ENCODE measurements at places on chromosomes 7 and 10.

- peak; percentile 63 for DNase-seq
Observed at GRCh38 chr10:101901340-101901739, 57.7 kb upstream of the KCNIP2 start.

- no peak for DNase-seq
Observed at GRCh38 chr7:95537468-95537867, 51.7 kb downstream of the ASB4 start.

DNA sequence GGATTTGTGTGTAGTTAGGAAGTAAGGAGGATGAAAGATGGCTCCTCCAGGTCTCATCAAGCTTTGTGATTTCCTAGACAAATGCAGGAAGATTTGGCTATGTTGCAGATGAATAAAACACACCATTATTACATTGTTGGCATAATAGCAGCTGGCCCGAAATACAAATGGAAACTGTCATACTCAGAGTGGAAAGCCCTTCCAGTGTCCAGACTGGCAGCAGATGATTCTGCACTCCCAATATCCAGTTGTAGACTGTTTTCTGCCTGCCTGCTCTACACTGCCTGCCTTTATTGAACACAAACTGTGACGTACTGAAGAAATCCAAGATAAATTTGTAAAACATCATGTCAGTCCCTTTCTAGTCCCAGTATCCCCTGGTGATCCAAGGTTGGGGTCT, 99.7 kb upstream of the FZD1 start:
- DNase-seq: no peak

- no peak for DNase-seq
Observed at GRCh38 chr7:114941692-114942091, 19.8 kb downstream of the MDFIC start.

- DNase-seq: no peak
Observed at GRCh38 chr10:29609696-29610095, 25.1 kb downstream of the SVIL start.

DNA sequence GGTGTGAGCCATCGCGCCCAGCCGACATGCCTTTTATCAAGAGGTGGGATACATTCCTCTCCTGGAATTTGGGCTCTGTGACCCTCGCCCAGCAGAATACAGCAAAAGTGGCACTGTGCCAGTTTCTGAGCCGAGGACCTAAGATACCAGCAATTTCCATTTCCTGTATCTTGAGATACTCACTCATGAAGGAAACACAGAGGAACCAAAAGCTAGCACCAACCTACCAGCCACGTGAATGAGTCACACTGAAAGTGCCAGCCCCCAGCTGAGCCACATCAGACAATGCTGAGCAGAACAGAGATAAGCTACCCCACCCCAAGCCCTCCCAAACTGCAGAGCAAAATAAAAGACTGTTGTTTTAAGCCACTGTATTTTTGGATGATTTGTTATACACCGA, 56.3 kb downstream of the CACUL1 start:
- DNase-seq: no peak

Data from NCI-H1417 (cell line).